Activated CD8-positive, alpha-beta T cell treated with anti-CD3 and anti-CD28 coated beads, Interleukin-2, amount 10 ng/mL, durations not matched to agents 7 days and 5 days (primary cell): ENCODE measurements at places on chromosomes 4 and X.

DNA sequence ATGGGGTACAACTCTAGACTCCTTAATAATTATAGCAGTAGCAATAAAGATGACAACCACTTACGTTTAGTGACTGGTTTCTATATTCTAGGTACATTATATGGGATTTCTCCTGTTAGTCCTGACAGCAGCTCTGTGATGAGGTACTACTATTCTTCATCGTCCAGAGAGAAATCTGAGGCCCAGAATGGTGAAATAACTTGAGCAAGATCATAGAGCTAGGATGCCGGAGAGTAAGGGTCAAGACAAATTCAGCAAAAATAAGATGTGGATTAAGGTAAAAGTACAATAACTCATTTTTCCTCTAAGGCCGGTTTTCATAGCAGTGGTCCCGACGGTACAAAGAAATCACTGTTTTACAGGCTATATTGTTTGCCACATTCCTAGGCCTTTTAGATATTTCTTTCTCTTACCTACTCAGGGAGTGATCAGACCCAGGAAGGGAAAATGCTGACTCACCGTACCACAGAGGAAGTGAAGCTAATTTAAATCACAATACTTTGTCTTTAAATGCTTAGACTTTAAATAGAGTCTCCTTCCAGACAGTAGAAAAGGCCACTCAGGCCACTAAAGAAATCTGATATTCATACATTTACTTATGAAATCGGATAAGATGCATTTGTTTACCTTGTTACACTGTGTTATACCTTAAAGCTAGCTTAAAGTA lies 2023.0 kb upstream of the AGA start:
- DNase-seq = no peak
- H3K27me3 ChIP-seq = no peaks in the 10 kb centered on the region
- H3K4me1 ChIP-seq = no peaks in the 10 kb centered on the region
- no peaks in the 10 kb centered on the region for H3K36me3 ChIP-seq
- no peak overlapping the region for H3K4me3 ChIP-seq

DNA sequence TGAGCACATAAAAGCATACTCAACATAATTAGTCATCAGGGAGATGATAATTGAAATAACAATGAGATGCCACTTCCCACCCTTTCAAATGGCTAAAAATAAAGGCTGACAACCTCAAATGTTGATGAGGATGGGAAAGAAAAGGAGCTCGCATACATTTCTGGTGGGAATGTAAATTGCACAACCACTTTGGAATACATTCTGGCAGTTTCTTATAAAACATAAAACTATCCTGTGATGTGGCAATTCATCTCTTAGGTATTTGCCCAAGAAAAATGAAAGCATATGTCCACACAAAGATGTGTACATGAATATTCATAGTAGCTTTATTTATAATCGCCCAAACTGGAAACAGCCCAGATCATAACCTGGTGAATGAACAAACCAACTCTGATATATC lies 687 bp upstream of the ZNF275 start:
- peaks cover 23% of the 10 kb centered on the region for H3K36me3 ChIP-seq
- DNase-seq = no peak
- H3K27me3 ChIP-seq = peaks cover 14% of the 10 kb centered on the region

GRCh38 chr4:161097821-161098220 lies 1066.0 kb downstream of the FSTL5 start:
- H3K4me3 ChIP-seq = no peak overlapping the region
- H3K27ac ChIP-seq = no peak overlapping the region
- no peaks in the 10 kb centered on the region for H3K4me1 ChIP-seq
- DNase-seq = no peak
- no peaks in the 10 kb centered on the region for H3K36me3 ChIP-seq
- H3K27me3 ChIP-seq = no peaks in the 10 kb centered on the region

DNA sequence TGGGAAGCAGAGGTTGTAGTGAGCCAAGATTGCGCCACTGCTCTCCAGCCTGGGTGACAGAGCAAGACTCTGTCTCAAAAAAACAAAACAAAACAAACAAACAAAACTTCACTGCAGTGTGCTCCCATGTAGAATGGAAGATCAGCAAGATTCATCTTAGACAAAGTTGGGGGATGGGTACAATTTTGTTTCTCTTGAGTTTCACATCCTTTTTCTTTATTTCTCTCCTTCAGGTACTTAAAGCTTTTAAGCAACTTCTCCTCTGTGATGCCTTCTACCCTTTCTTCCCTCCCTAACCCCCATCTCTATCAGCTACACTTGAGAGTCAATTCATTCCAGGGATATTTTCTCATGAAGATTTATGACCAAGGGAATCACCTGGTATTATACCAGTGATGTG lies 15.5 kb upstream of the RBBP7 start:
- DNase-seq = no peak
- H3K4me1 ChIP-seq = peaks cover 24% of the 10 kb centered on the region
- H3K27me3 ChIP-seq = peaks cover 5% of the 10 kb centered on the region
- no peaks in the 10 kb centered on the region for H3K36me3 ChIP-seq
- no peak overlapping the region for H3K27ac ChIP-seq

GRCh38 chr4:107718351-107718965 lies 1.6 kb downstream of the PAPSS1 start:
- H3K36me3 ChIP-seq = peaks cover 2% of the 10 kb centered on the region
- H3K27ac ChIP-seq = no peak overlapping the region
- no peaks in the 10 kb centered on the region for H3K27me3 ChIP-seq
- DNase-seq = no peak
- H3K4me1 ChIP-seq = peaks cover 28% of the 10 kb centered on the region
- peak overlapping the region; percentile 87 for H3K4me3 ChIP-seq
